Activated CD4-positive, alpha-beta T cell treated with anti-CD3 and anti-CD28 coated beads for 48 hours (primary cell): ENCODE measurements at places on chromosomes 3 and 15.

- no peak for DNase-seq
Measured at GRCh38 chr3:5312290-5312689, 124.8 kb downstream of the EDEM1 start.

DNA sequence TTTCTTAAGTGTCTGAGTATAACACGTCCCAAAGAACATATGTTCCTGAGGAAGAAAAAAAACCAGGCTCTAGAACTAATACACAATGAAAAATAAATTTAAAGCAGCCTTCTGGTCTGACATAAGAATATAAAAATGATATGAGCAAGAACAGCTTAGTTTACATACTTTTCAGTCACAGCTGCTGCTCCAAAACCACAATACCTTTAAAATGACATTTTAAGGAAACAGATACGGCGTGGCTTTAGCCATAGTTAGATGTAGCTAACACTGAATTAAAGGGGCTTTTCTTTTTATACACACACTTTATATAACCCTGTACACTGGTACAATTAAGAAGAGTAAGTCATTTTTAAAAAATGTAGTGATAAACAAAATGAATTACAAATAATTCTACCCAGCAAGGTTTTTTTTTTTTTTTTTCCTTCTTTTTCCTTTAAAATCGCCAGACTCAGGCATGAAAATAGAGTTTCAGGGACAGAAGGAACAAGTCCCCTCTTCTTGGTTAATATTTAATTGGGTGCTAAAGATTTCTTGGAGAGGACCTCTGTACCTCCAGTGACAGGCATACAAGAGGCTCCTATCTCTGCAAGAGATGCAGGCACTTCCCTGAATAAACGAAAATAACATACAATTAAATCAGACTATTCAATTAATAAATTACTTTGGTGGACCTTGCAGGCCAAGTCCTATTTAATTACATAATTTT lies 265.6 kb downstream of the FOXP1 start:
- DNase-seq: no peak

GRCh38 chr3:128780101-128780837 lies 54.3 kb downstream of the RAB7A start:
- DNase-seq: no peak

DNA sequence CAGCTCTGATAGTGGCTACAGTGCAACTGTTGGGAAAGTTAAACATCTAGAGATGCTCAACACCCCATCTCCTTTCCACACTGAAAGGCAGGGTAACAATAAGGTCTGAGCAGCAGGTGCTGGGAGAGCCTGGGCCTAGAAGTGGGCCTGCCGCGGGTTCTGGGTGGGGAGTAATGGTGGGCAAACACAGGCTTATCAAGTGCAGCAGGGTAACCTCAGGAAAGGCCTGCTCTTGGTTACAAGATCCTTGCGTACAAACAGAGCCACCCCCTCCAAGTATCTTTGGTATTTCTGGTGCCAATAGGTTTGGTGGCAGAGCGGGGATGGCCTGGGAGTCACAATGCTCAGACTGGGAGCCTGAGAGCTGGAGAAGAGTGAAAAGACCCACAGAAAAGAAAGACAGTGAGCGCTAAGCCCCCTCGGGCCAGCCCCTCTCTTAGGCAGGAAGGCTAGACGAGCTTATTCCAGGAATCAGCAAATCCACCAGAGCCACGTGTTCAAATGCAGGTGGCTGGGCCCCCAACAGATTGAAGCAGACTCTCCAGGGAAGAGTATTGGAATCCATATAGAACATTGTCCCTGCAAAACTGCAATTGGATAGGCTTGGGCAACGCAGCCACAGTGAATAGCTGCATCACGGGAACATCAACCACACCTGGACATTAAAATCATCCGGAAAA lies 2.7 kb downstream of the IQSEC1 start:
- DNase-seq: no peak

DNA sequence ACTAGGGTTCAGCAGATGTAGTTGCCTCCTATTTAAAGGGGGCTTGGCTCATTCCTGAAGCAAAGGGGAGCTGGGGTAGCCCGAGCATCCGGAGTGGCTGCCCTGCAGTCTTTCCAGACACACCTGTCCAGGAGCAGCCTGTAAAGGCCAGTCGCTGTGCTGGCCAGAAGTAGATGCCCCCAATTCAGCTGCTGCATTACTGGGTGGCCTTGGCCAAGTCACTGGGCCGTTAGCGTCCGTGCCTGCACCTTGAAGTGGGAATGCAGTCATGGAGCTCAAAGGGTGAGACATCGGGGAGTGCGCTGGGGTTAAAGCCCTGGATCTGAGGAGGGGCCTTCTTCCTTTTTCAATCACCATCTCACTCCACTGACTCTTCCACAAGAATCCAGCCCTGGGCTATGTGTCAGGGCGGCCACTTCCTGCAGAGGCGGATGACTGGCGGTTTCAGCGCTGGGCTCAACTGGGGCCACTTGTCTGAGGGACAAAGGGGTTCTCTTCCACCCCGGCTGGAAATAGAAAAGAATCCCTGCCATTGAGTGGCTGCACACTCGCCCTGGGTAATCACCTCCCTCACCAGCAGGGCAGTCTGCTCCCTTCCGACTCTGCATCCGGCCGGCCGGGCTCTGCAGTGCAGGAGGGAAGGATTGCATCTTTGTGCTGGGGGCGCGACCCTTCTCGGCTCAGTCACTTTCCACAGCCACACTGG lies 11.8 kb downstream of the ALDH1A3 start:
- DNase-seq: no peak

- no peak for DNase-seq
Measured at GRCh38 chr3:67765575-67765974, 111.2 kb upstream of the SUCLG2 start.

DNA sequence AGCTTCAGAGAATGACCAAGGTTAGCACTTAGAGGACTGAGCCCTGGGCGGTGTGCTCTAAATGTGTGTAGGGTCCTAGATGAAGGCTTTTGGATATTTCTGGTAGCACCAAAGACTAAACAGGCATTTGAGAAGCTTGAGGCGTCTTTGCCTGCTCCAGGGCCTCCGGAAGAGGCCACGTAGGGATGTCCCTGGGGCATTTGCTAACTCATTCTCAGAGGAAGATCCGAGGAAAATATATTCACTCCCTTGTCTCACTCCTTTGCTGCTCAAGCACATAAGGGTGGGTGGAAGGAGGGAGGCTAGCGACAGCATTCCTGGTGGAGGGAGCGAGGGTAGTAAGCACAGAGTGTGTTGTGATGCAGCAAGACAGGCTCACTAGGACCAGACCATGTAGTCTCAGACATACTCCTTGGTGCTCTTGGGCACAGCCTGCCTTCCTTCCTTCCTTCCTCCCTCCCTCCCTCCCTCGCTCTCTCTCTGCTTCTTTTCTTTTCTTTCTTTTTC lies 38.5 kb upstream of the XCR1 start:
- DNase-seq: no peak

- no peak for DNase-seq
Measured at GRCh38 chr3:50978991-50979667, 304.4 kb downstream of the DOCK3 start.

GRCh38 chr3:149247008-149247710 lies 25.5 kb upstream of the CP start:
- DNase-seq: no peak

DNA sequence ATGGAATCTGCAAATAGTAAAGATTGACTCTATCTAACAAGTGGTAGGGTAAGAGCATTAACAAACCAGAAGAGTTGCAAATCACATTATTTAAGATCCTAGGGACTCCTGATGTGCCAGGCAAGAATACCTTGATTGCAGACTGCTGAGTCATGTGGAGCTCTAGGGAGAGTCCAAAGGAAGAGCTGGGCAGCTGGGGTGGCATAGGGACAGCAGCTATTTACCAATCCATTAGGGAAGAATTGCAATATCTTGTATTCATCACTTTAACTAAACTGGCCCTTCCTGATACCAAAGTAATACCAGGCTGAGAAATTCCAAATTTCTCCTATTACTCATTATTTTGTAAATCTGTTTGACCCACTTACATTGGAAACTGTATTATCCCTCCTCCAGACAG lies 52.2 kb upstream of the ACP3 start:
- DNase-seq: no peak

DNA sequence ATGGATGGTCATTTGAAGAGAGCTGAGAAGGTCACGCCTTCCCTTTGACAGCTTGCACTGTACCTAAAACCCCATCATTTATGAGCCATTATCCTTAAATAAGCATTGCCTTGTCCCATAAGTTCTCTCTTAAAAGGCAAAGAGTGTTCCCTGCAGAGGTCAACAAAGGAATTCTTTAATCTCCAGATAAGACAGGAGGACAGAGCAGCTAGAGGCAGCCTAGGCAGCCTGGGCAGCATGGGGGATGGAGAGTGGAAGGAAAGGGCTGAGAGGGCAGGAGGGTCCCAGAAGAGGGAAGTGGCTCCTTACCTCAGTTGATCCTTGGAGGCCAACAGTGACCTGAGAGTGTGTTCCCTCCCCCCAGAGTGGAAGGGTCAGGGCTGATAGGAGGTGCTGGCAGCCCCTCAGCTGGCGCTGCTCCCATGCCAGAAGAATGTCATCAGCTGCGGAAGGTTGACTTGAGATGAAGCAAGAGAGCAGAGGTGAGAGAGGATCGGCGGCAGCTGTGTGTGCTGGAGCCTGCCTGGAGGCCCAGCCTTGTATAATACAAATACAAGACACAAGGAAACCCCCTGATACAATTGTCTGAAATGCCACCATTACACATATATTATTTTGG lies 12.8 kb downstream of the KBTBD13 start:
- no peak for DNase-seq

GRCh38 chr3:64311424-64312061 lies 86.3 kb upstream of the PRICKLE2 start:
- DNase-seq: no peak

GRCh38 chr3:44926172-44926571 lies 49.8 kb downstream of the ZDHHC3 start:
- DNase-seq: no peak

DNA sequence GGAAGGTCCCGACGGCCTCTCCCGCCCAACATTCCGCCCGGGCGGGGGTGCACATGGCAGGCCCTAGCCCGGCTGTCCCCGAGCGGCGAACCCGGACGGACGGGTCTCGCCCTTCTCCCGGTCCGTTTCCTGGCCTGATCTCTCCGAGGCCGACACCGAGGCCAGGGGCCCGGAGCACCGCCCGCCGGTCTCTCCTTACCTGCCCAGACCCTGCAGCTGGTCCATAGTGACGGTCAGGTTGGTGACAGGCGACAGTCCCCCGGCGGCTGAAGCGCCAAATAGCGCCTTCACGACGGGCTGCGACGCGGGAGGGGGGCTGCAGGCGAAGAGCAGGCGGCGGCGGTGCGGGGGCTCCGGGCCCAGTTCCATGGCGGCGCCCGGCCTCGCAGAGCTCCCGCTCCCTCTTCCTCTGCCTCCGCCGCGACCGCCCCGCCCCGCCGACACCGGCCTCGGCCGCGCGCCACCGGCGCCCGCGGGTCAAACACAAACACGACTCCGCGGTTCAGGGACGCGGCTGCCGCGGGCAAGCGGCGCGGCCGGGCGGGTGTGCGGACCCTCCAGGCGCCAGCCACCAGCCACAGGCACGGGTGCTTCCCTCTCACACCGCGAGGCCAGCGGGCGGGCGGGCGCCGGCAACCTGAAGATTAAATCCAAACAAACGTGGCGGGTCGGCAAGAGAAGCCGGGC lies 495 bp downstream of the CDC25A start:
- DNase-seq: no peak
